Retinal pigment epithelial cell (primary cell): ENCODE measurements at places on chromosomes 11 and 22.
A peak's percentile ranks its signal among the peaks of the same experiment; 100 is the strongest.

DNA sequence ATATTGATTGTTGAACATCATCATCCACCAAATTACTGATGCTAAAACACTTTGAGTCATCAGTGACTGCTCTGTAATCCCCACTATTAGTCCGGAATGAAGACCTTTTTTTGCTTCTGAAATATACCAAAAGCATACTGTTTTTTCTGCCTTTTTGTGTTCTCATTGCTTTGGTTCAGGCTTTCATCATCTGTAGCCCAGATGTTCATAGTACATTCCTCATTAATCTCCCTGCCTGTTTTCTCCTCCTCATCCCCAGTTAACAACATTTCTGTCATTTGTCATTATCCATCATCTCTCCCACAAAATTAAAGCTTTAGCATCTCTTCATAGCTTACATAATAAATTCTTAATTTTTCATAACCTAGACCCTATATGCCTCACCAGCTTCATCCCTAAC is 9.2 kb downstream of the CEP57 start:
- DNase-seq = no peak

DNA sequence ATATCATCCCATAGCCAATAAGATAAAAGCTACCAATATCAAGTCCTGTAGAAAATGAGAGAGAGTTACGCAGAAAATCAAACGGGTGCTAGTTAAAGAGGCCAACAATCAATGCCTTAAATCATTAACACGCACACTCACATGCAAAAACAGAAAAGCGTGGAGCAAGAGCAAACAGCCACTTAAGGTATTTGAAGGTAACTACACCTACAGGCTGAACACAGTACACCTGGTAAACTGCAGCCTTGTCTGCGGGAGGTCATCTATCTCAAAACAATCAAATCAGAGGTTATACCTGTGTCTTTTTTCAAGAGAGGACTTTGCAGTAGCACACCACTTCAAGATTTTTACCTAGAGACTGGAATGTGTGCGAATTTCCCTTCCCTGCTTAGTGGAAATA is 23.6 kb downstream of the SLC35F2 start:
- DNase-seq = no peak

DNA sequence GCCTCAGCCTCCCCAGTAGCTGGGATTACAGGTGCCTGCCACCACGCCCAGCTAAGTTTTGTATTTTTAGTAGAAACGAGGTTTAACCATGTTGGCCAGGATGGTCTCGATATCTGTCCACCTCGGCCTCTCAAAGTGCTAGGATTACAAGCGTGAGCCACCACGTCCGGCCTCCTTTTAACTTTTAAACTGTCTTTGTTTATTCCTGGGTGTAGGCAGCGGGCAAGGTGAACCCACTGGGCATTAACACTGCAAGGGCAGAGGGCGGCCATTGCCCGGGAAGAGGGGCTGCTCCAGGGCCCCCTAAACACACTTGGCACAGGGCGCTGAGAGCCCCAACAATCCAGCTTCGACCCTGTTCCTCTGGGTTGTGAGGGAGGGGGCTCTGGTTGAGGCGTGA is 693.6 kb downstream of the BRD1 start:
- no peak for DNase-seq

DNA sequence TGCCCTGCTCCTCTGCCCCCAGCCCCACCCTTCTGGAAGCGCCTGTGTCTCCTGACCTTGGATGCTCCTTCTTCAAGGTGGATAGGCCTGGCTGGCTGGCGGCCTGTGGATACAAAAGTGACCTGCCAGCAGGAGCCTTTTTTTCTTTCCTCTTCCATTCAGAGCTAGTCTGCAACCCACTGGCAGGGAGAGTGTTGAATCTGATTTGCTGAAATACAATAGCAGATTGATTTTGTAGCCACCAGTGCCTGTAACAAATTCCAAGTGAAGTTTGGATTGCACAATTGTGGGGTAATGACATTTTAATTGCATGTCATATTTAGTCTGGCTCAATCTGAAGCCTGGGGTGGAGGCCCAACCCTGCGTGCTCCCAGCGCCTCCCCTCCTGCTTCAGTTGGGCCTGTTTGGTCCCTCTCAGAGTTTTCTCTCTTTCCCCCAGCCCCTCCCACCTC is 97.2 kb downstream of the GRIK4 start:
- DNase-seq = peak; percentile 11

- no peak for DNase-seq
Observed at GRCh38 chr11:67468456-67468758, 644 bp downstream of the TMEM134 start.

- no peak for DNase-seq
Observed at GRCh38 chr11:62715150-62716130, 8.0 kb downstream of the GNG3 start.

DNA sequence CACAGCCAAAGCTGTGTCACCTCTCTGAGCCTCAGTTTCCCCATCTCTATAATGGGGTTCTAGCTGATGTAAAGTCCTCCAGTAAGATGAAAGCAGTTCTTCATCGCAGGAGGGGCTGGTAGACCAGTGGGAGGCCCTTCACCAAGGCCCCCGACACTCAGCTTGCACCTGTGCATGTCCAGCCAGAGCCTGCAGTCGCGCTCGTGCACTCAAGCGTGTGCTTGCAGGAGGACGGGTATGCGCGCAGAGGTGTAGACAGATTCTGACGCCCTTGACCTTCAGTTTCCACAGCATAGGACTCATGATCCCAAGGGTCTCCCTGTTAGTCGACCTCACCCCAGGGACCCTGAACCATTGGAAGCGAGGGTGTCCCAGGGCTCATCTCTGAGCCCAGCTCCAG is 633.7 kb downstream of the TBC1D22A start:
- no peak for DNase-seq

GRCh38 chr11:29135504-29135903 is 881.3 kb downstream of the KCNA4 start:
- DNase-seq = no peak

GRCh38 chr11:22221143-22221542 is 28.3 kb downstream of the ANO5 start:
- DNase-seq = no peak

GRCh38 chr22:19085233-19085718 is 36.9 kb downstream of the DGCR2 start:
- DNase-seq = no peak

- DNase-seq = peak; percentile 2
Observed at GRCh38 chr11:80365076-80365725, 924.4 kb upstream of the TENM4 start.

DNA sequence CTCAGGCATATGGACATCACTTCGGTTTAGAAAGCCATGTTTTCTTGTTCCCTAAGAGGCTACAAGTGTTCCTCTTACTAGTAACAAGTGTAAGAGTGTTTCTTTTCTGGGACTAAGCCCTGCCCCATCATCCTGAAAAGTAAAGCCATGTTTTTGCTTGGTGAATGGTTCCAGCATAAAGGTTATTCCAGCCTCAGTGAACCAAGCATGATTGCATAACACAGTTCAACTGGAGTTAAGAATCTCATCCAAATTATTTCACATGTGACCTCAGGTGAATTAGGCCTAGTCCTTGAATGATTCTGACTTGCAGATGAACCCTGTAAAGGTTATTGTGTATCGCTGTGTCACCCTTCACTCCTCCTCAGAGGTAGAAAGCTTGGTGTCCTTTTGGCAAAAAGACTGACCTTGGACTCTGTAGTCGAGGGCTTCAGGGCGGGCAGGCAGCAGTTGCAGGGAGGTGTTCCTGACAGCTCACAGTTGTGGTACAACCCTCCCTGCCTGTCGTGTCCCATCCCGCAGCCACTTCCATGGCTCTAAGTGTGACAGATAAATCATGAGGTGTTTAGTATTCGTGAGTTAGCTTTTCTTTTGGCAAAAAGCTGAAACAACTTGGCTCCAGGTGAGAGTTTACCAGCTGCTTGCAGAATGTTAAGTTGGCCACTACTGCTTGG is 321.8 kb downstream of the CADM1 start:
- DNase-seq = no peak

GRCh38 chr11:11681536-11681935 is 59.7 kb upstream of the GALNT18 start:
- DNase-seq = no peak

GRCh38 chr11:30342736-30343166 is 19.8 kb downstream of the ARL14EP start:
- DNase-seq = no peak

- no peak for DNase-seq
Observed at GRCh38 chr11:45000918-45001317, 50.2 kb upstream of the TP53I11 start.

GRCh38 chr11:63920939-63921417 is 4.0 kb upstream of the RCOR2 start:
- DNase-seq = no peak

GRCh38 chr11:134762248-134763029 is 350.4 kb upstream of the B3GAT1 start:
- no peak for DNase-seq

- DNase-seq = no peak
Observed at GRCh38 chr22:39194098-39194497, 41.6 kb upstream of the CBX7 start.

DNA sequence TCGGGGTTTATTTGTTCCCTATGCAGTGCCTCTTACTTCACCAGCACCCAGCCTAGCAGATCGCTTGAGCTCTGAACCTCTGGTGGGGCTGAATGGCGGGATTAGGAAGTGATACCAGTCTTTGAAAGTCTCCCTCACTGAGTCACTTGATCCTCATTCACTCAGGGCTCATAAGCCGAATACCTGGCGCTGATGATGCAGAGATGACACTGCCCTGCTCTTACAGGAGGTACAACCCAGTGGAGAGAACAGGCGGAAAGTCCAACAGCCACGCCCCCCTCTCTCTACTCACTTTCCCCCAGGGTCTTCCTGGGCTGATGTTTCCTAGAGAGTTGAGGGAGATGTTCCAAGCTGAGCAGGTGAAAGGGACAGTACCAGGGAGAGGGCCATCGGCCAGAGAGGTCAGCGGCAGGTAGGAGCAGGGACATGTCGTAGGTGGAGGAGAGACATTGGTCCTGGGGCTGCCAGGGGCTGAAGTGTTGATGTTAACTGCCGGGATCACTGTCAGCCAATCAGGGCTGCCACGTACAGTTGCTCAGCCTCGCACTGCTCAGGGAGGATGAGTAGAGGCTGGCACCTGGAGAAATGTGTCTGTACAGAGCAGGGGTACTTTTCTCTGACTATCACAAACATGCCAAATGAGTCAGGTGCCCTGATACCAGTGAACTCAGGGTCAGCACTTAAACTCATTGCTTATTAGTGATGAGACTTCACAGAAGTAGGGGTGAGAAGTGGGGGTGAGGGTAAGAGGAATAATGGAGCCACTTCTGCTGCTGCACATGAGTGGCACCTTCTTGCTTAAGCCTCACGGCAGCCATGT is 9.9 kb upstream of the APOBEC3A start:
- peak; percentile 24 for DNase-seq

DNA sequence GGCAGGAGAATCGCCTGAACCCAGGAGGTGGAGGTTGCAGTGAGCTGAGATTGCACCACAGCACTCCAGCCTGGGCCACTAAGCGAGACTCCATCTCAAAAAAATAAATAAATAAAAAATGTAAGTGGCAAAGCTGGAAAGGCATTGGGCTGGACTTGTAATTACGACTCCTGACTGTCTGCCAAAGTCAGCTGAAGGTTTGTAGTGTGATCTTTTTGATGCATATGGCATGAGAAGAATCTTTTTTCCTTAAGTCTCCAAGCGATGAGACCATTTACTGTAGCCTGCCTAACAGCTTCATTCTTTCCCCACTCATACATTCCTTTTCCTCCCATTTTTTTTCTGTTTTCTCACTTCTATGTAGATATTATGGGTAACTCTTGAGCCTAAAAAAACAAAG is 24.8 kb downstream of the CTNND1 start:
- DNase-seq = no peak

DNA sequence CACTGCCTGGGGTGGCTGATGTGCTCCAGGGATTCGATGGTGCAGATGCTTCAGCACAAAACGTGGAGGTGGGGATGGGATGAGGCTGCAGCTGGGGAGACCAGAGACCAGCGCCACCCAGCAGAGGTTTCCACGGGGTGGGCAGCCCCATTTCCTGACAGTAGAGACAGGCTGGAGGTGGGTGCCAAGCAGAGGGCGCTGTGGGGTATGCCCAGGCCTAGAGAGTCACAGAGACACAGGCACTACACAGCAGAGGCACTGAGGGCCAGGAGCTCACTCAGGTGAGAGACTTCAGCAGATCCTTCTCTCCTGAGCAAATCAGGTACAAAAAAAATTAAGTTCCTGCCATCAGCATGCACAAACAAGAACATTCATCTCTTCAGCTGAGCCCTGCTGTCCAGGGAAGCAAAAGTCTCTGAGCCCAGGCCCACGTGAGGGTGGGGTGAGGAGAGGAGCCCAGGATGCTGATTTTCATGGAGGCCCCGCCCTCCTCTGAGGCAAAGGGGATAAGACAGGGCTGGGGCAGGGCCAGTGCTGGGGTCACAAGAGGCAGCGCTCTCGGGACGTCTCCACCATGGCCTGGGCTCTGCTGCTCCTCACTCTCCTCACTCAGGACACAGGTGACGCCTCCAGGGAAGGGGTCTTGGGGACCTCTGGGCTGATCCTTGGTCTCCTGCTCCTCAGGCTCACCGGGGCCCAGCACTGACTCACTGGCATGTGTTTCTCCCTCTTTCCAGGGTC is 53.1 kb downstream of the GGTLC2 start:
- DNase-seq = no peak
